Cortex of kidney (tissue), 1 donor: ENCODE measurements at places on chromosomes 5 and 9.

GRCh38 chr5:76870046-76870445 is 20.2 kb downstream of the S100Z start:
- DNase-seq, result no peak

DNA sequence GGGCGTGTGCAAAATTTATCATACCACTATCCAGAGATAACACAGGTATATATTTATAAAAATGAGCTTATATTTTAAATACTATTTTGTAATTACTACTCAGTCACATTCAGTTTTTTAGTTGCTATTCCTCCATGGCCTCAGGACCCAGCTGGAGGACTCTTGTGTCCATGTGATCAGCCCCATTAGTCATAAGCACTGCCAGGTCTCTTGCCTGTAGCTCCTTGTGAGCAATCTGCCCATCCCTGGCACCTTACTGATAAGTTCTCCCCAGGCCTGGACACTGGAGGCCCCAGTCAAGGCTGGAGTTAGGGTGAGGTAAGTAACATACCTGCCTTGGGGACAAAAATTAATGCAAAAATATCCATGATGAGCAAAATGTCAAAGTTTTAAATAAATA is 29.5 kb upstream of the ADRB2 start:
- no peak for DNase-seq

- DNase-seq, result no peak
Observed at GRCh38 chr9:8417341-8417740, 617.8 kb upstream of the DMAC1 start.

- DNase-seq, result no peak
Observed at GRCh38 chr5:98935206-98935605, 6.4 kb upstream of the CHD1 start.

DNA sequence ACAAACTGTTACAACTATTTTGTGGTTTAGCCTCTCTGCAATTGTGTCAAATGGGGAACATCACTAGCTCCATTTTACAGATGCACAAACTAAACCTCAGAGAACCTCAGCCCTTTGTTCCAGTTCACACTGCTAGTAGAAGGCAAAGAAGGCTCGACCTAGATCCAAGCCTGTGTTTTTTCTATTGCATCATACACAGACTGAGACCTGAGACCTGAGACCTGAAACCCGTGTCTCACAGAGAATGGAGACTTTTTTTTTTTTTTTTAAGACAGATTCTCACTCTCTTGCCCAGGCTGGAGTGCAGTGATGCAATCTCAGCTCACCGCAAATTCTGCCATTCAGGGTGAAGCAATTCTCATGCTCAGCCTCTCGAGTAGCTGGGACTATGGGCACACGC is 120.8 kb downstream of the GALNT10 start:
- no peak for DNase-seq

GRCh38 chr5:74786851-74787250 is 19.8 kb downstream of the NSA2 start:
- DNase-seq, result no peak
